ENCODE measurements at places on chromosomes 11 and 22. TPM values are rescaled to one million over a fixed set of nuclear protein-coding genes. Genes with fewer than 3 reads are reported as not detected.

DNA sequence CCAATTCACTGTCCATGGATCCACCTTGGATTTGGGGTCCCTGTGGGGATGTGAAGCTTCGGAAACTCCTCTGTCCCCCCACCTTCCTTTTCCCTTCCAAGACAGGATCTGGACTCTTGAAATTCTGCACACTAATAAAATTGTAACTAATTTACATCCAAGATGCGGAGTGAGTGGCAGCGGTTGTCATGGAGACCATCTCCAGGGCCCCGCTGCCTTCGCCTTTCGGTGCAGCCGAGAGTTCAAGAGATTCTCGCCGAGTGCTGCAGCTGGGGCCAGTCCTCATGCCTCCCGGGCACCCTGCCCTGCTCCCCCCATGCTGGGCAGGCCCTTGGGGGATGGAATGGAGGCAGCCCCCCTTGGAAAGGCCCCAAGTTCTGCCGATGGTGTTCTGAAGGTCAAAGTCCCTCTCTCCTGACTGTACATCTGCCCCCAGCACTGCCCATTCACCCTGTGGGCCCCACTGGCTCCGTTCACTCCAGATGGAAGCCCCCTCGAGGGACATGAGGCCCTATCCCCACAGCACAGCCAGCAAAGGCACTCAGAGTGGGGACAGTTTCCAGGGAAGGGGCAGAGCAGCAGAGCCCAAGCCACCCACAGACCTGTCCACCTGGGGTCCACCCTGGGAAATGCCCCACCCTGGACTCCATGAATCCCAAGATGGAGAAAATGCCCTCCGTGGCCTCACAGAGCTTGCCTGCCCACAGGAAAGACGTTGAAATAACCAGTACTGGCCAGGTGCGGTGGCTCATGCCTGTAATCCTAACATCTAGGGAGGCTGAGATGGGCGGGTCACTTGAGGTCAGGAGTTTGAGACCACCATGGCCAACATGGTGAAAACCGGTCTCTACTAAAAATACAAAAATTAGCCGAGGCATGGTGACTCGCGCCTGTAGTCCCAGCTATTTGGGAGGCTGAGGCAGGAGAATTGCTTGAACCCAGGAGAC, 25.9 kb downstream of the IGLL1 start:
- no peak for DNase-seq

DNA sequence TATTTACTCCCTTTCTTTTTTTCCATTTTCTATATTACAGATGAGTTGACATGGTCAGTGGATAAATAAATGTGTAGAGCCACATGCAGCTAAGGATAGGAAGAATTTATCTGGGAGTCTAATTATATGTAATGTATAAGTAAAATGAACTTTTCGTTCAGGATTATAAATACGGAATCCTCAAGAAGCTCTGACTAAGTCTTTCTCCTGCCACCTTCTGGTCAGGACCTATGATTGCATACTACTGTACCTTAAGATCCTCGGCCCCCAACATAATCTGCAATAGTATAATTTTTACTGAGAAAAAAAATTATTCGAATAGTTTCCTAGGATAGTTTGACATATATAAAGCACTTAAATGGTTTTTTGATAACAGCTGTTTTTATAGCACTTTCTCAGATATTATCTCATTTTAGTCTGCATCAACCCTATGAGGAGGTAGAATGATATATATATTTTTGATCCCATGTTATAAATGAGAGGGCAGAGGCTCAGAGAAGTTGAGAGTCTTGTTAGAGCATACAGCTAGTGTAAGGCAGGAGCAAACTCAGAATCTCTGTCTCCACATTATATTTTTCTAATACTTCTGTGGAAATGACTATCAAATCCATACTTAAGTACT, 36.1 kb downstream of the CCDC90B start:
- DNase-seq: peak; percentile 66

GRCh38 chr11:7910286-7910788, 20.7 kb downstream of the OR10A6 start:
- no peak for DNase-seq

DNA sequence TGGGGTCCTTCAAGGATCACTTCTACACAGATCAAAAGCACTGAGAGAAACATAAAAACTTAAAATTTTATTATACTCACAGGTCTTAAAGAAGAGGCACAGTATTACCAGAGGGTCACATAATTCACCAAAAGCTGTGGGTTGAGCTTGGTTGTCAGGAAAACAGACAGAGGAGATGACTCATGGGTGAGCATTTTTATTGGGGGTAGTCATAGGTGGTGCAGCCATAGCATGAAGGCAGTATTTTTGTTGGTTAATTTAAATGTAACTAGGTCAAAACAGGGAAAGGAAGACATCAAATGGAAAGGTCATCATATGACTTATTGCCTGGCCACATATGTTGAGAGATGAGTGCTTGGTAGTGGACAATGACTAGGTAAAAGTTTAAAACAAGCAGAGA, 24.2 kb downstream of the OR5B17 start:
- peak; percentile 91 for DNase-seq

DNA sequence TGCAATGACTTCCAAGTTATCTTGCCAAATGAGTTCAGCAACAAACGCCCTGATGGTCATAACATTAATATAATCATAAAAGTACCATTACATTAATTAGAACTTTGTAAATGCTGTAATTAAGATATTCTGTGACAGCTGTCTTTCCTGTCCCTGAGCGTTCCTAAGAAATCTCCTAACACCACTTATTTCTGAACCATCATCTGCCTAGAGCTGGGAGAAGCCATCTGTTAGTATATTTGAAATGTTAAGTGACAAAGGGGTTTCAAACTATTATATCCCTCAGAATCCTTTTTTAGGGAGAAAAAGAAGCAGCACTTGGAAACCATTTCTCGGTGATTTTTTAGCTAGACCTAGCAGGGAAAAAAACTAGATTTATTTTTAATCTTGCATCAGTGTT, 657.5 kb downstream of the FAM181B start:
- DNase-seq: no peak

Gene CARD16
- 65.6 TPM for total RNA-seq

DNA sequence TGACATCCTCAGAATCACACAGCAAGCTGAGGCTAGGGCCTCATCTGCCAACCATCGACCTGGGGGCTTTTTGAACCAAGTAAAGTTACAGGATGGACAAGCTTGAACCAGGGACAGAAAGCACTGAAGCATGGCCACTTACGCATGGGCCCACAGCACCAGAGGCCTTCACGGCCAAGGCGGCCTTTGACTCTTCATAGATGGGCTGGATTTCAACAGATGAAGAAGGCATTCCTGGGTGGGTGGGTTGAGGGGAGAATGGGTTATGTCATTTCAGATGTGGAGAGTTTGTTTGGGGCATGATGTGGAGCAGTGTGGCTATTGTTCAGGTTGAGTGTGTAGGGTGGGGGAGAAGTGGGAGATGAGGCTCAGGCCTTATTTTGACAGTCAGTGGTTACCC, 60.2 kb downstream of the LRRC32 start:
- no peak for DNase-seq

DNA sequence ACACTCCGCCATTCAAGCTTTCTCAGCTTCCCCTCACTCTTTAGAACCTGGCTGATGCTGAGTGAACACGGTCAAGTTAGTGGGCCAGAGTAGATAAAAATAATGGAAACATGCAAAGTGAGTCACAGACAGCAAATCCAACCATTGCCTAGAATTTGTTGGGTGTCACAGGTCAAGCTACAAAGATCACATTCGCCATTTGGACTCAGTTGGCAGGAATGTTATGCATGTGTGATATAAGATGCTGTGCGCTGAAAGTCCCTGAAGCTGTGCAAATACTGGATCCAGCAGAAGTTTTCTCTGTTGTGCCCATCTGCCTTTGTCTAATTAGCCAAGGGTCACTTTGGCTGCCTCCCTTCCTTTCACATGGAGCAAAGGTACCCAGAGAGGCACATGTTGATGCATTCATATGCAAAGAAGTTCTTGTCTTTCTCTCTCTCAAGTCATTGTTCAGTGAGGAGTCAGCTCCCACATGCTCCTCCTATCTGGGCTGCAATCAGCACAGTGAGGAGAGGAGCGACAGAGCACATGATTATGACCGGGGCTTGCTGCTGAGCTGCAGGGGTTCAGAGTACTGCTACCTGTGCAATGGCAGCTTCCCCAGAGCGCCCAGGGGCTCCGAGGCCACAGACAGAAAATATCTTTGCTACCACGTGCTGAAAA, 39.7 kb downstream of the FLI1 start:
- no peak for DNase-seq

Gene BDNF
- under 0.01 TPM for total RNA-seq

All from dermis microvascular lymphatic vessel endothelial cell (primary cell).